ENCODE measurements at places on chromosomes 7 and 10. TPM values are rescaled to one million over a fixed set of nuclear protein-coding genes. Genes with fewer than 3 reads are reported as not detected.

Gene CALN1
- not detected for total RNA-seq

DNA sequence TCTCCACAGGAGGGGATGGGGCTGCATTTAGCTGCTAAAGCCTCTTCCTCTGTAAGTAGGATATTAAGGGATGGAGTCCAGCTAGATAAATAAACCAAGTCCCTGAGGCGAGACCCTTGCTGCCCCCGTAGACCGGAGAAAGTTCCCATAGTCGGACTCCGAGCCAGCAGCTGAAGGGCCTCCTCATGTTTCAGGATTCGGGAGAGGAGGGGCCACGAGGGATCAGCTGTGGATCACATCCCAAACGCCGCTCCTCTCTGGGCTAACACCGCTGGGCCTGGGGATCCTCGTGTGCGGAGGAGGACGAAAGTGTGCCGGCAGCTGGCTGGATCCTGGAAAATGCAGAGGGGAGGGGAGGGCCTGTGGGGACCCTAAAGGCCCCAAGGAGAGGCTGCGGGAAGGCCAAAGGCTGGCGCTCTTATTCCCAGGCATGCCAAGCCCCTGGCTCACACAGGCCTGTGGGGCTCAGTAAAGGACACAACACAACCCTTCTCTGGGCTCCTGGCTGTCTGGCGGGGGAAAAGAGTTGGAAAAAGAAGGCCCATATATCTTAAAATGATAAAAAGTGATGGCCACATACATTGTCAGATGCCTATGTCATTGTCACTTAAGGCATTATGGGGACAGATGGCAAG, 82.5 kb upstream of the TMEM72 start:
- no peak for DNase-seq

Gene EPHB6
- total RNA-seq, result 0.78 TPM

Gene CUZD1
- 0.92 TPM for total RNA-seq

GRCh38 chr10:77626266-77626935, 11.2 kb downstream of the KCNMA1 start:
- no peak for DNase-seq

Gene DEPP1
- total RNA-seq, result 0.60 TPM

DNA sequence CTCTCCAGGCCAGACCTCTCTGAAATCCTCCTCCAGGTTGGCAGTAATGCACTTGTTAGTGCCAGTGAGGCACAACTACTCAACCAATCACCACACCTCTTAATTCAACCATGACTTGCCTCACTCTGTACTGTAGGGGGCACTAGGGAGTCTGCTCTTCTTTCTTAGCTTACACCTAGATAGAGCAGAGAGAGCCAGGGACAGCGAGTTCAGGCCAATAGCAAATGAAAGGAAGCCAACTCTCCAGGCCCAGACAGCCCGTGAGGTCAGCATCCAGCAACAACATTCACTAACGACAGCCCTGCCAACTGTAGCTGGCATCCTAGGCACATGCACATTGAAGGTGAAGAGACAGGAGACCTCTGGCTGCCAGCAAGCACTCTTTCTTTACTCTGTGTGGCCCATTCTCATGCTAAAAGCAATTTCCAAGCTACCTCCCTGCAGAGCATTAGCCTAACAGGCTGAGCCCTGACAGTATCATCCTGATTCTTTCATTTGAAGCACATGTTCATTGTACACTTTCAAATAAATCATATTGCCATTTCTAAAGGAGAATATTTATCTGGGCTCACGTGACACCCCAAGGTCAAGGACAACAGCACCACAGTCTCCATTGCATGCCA, 136.3 kb downstream of the DPY19L1 start:
- DNase-seq, result no peak

DNA sequence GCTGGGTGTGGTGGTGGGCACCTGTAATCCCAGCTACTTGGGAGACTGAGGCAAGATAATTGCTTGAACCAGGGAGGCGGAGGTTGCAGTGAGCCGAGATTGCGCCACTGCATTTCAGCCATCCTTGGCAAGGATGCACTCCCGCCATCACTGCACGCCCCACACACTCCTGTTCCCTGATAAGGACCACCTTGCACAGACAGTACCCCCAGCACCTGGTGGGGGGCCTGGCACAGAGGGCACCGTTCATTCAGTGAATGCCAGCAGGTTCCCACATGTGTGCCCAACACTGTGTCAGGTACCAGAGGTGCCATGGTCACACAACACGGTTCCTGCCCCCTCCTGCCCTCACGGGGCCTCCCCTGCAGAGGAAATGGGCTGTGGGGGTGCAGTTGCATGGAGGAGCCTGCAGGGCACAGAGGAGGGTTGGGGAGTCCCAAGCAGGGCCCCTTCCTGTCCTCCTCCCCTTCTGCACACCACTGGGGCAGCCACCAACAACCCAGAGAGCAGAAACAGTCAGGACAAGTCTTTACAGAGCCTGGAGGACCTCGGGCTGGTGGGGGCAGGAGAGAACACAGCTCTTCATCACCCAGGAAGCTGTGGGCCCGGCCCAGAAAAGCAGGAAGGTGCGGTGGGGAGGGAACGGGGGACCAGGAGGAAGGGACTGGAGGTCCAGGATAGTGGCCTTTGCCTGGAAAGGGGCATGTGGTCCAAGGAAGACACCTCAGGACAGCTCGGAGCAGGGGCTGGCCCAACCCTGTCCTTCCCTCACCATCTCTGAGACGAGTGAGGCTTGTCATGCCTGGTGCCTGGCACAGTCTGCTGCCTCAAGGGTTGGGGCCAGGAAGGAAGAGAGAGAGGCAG, 7.1 kb downstream of the CRYGN start:
- DNase-seq, result peak; percentile 34

GRCh38 chr7:155211761-155212160, 85.9 kb upstream of the INSIG1 start:
- DNase-seq, result no peak

Gene OPALIN
- total RNA-seq, result not detected

Gene SHH
- 0.11 TPM for total RNA-seq

GRCh38 chr7:40509287-40509996, 374.6 kb downstream of the SUGCT start:
- no peak for DNase-seq

DNA sequence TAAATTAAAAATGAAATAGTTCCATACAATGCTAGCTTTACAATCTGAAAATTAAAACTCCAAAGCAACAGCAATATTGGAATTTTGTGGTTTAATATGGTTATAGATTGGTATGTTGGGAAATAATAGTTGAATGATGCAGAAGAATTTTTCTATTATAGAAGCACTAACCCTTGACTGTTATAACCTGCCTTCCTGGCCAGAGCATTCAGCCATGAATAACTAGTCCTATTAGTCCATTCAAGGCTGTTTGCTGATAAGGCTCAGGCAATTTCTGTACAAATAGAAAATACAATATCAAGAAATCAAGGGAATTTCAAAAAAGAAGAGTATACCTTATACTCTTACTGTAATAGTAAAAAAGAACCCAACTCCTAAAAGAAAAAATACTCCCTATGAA, 101.6 kb upstream of the SP4 start:
- DNase-seq, result no peak

Gene C10orf143
- 1.1 TPM for total RNA-seq

GRCh38 chr10:112807013-112807412, 143.0 kb upstream of the TCF7L2 start:
- DNase-seq, result no peak

DNA sequence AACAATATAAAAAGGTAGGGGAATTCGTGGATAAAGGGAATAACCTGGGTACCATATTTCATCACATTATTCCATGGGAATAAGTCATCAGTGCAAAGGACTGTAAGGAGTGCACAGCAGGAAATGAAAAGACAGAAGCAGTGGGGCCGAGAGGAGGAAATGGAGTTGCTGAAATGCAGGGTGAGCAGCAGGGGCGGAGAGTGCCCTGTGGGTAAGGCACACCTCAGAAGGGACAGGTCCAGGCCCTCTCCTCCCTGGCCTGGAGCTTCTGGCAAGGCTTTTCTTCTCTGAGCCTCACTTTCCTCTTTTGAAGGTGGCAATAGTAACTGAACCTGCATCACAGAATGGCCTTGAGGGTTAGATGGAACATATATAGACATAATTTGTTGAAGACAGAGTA, 26.2 kb downstream of the IKZF1 start:
- DNase-seq, result no peak

Gene CCDC3
- 0.32 TPM for total RNA-seq

- no peak for DNase-seq
Measured at GRCh38 chr10:88343761-88344484, 239.2 kb downstream of the RNLS start.

DNA sequence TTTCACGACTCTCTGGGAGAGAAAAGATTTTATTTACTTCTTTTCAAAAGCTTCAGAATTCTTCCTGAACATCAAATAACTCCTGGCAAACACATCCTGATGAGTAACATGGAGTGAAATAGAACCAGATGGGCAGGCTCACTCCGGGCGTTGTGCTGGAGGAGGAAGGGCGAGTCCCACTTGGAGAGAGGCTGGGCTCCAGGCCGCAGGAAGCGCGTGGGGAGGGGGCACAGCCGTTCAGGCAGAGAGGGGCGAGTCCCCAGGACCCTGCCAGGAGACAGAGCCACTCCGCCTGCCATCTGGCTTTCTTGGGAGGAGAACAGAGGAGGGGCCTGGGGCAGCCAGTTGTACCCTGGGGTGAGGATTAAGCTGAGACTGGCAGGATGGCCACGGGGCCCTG, 265.9 kb upstream of the ZMIZ1 start:
- no peak for DNase-seq

DNA sequence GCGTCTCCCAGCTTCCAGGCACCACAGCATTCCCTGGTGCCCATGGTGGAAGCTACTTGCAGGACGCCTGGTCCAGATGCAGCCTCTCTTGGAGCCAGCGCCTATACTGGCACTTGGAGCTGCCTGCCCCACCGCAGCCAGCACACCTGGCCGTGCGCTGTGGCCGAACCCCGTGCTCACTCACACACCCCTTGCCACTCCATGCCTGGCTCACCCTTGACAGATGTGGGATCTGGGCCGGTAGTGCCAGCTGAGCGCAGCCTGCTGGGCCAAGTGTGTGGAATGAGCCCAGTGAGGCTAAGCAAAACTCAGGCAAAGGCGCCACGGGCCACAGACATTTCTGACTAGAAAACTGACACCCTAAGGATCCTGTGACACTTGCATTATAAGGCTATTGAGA, 884.8 kb downstream of the LRMDA start:
- no peak for DNase-seq

GRCh38 chr7:133345690-133346421, 93.0 kb downstream of the EXOC4 start:
- no peak for DNase-seq

GRCh38 chr10:85915245-85915846, 451.2 kb downstream of the GRID1 start:
- no peak for DNase-seq

Gene VENTX
- total RNA-seq, result not detected

- DNase-seq, result peak; percentile 78
Measured at GRCh38 chr7:42232275-42232674, 4.7 kb downstream of the GLI3 start.
